IMR-90 (cell line): ENCODE measurements at places on chromosomes 4 and X. TPM values are rescaled to one million over a fixed set of nuclear protein-coding genes. Genes with fewer than 3 reads are reported as not detected.

Gene L1CAM
- 0.36 and 0.56 TPM in 2 replicates for total RNA-seq

Gene IRF2
- total RNA-seq: 20.3 and 21.9 TPM in 2 replicates

- no peak for DNase-seq
These were observed 322.0 kb downstream of the TMA16 start for GRCh38 chr4:163816494-163816893.

DNA sequence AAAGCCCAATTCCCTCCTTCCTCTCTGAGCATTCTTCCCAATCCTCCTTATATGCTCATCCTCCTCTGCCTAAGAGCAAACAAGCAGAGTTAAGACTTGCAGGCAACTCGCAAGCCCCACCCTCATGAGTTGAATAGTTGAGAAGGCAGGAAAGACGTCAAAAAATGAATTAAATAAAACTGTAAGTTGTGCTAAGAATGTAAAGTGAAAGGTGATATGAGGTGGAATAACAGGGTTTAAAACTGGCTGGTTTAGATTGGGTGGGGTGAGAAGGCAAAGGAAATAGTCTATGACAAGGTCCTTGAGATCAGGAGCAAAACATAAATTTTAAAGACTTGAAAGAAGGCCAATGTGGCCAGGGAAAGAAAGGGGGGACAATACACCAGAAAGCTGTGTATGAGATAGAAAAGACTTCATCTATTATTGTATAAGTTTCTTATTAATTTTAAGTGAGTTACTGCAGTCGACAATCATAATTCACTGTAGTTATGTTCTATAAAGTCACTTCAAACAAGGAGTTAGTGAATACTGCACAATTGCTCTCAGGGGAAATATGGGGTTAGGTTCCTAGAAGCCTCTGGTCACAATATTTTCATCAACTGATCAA lies 124.9 kb downstream of the RELL1 start:
- DNase-seq: no peak

- DNase-seq: no peak
These were observed 73.4 kb downstream of the HPRT1 start for GRCh38 chrX:134533352-134533751.

- DNase-seq: no peak
These were observed 44.5 kb downstream of the SEPTIN11 start for GRCh38 chr4:76993787-76994641.

- no peak for DNase-seq
These were observed 130.6 kb upstream of the PITX2 start for GRCh38 chr4:110753466-110753865.
